ENCODE measurements at places on chromosomes 3 and 15. TPM values are rescaled to one million over a fixed set of nuclear protein-coding genes. Genes with fewer than 3 reads are reported as not detected.

Gene TLR9
- not detected for total RNA-seq

Gene LXN
- 17.6 TPM for total RNA-seq

Gene MKRN2OS
- not detected for total RNA-seq

Gene AP3B2
- 1.3 TPM for total RNA-seq

Gene PLCH1
- total RNA-seq, result 3.1 TPM

Gene ASB14
- total RNA-seq, result 3.4 TPM

Gene TARS3
- 35.8 TPM for total RNA-seq

Gene MED12L
- 8.5 TPM for total RNA-seq

Gene SAXO2
- 1.8 TPM for total RNA-seq

Gene PIGB
- 6.4 TPM for total RNA-seq

Gene CGNL1
- 20.6 TPM for total RNA-seq

DNA sequence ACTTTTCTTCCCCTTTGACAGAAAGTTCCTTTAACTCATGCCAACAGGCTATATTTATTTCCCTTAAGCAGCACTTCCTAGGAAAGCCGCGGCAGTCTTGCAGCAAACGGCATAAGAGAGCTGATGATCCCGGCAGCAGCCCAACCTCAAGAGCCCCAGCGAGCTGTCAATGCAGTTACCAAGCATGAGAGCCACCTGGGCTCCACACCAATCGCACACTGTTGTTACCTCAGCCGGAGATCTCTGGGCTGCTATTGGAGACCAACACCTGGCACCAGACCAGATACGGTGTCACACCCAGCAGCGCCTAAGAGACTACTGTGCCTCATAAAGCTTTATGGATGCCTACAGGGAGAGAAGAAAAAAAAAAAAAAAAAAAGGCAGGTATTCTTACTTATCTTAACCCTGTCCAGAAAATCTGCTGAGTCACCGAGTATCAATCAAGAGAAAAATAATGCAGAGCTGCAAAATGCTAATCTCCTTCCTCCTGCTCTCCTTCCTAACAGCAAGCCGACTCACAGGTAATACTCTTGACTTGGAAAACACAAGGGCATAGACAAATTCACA, 11.7 kb downstream of the ABCC5 start:
- peak; percentile 69 for DNase-seq

GRCh38 chr15:32029409-32029861, 880 bp upstream of the CHRNA7 start:
- DNase-seq, result peak; percentile 75

GRCh38 chr15:38002883-38003477, 68.5 kb downstream of the TMCO5A start:
- peak; percentile 44 for DNase-seq

GRCh38 chr3:8727605-8728512, 5.7 kb upstream of the CAV3 start:
- DNase-seq, result no peak

DNA sequence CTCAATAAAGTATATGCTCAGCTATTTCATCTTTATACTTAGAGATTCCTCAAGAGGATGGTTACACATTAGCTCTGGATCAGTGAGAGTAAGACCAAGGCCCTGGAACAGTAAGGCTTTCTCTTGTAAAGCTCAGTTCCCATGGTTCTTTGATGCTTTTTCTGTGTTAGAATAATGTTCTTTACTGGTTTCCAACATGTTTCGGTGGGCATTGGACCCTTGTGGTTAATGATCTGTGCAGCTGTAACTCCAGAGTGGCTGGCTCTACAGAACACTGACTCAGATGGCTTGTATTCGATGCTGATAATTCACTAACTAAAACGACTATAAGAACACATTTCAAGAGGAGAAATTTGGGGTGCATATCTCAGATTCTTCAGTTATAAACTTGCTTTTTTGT, 114.7 kb downstream of the AKAP13 start:
- DNase-seq, result no peak

DNA sequence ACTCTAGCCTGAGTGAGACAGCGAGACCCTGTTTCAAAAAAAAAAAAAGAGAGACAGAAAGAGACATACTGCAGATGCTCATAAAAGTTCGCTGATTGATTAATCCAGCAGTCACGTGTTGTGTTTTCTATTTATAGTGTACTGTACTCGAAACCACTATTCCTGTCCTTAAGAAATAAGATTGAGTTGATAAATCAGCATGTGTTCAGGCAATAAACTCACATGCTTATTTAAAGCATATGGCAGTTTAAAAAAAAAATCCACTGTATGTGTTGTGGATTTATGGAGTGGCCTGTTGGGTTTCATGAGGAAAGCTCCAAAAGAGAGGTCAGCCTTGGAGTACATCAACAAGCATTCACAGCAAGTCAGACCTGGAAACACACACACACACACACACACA, 17.7 kb downstream of the RPL22L1 start:
- DNase-seq, result no peak

DNA sequence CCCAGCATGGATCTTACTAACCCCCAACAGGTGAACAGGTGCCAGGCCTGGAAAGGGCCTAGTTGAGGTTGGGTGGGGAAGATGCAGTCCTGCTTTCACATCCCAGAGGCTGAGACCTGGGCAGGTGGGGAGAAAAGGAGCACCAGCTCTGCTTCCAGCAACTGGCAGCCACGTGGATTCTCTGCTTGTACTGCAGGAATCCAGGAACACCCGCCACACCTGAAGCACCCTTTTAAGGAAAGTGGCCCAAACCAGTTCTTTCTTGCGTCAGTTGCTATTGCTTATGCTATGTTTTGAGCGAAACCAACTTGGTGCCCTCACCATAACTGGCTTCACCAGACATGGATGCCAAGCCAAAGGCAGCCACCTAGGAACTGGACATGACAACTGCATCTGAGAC, 28.1 kb upstream of the NEO1 start:
- no peak for DNase-seq

- peak; percentile 24 for DNase-seq
Measured at GRCh38 chr3:88312256-88312655, 162.5 kb downstream of the C3orf38 start.

- no peak for DNase-seq
Measured at GRCh38 chr3:110375751-110376518, 695.7 kb upstream of the NECTIN3 start.

DNA sequence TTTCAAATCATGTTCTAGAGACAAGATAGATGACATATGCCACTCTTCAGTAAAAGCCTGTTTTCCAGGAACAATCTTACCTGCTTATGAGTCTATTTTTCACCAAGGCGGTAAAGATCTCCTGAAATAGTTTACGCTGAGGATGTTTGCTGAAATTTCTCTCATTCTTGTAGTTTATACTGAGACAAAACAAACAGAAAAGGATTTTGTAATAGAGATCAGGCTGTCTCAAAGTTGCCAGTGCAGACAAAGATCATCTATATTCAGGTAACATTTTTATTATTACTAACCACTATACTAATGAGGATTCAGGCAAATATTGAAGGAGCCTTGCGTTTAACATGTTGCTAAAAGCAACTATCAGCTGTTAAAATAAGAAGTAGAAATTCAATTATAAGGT, 25.0 kb downstream of the NEK10 start:
- no peak for DNase-seq

DNA sequence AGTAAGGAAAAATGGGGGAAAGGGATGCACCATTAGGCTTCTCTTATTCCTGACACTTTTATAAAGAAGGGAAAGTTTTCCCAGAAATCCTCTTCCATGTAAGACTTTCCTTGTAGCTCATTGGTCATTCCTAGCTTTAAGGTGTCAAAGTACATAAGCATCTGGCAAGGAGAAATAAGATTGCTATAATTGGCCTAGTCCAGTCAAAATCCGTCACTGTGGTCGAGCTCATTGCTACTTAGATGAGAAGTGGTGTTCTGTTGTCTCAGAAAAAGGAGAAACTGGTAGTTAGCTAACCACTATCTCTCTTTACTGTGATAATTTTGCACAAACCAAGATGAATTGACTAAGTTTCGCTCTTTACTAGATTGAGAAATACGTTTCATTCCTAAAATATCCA, 370.1 kb downstream of the CNTN4 start:
- no peak for DNase-seq

GRCh38 chr3:20041197-20041780, 1.0 kb downstream of the KAT2B start:
- peak; percentile 94 for DNase-seq

DNA sequence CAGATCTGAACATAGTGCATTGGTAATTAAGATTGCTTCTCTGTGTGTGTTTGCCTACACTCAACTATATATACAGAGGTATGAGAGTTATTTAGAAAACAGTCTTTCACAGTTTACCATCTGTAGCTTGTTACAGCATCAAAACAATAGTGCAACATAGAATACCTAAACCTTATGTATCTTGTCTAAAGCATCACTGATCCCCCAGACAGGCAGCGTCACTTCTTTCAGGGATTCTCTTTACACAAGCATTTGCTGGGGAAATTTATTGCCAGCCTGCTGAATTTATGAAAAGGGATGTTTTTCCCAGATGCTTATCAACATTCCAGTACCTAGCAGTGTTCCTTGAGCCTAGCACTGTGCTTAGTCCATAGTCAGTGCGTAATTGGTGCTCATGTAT, 195.8 kb upstream of the COL8A1 start:
- no peak for DNase-seq

DNA sequence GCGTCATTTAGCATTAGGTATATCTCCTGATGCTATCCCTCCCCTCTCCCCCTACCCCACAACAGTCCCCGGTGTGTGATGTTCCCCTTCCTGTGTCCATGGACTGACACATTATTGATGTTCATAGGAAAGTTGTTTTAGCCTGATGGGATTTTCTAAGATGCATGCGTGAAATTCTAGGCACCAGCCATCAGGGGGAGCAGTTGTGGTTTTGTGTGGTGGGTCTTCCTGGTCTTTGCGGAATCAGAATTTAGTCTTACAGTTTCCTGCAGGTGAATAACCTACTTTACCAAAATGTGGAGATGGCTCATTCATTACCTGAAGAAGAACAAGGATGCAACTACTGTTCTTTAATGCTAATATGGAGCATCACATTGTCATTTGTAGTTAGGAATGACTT, 455.0 kb upstream of the THBS1 start:
- peak; percentile 48 for DNase-seq

GRCh38 chr3:123414973-123415775, 33.7 kb downstream of the ADCY5 start:
- no peak for DNase-seq

GRCh38 chr3:119657887-119658702, 2.3 kb downstream of the POPDC2 start:
- no peak for DNase-seq

GRCh38 chr3:100737334-100737733, 28.0 kb downstream of the TFG start:
- peak; percentile 48 for DNase-seq

DNA sequence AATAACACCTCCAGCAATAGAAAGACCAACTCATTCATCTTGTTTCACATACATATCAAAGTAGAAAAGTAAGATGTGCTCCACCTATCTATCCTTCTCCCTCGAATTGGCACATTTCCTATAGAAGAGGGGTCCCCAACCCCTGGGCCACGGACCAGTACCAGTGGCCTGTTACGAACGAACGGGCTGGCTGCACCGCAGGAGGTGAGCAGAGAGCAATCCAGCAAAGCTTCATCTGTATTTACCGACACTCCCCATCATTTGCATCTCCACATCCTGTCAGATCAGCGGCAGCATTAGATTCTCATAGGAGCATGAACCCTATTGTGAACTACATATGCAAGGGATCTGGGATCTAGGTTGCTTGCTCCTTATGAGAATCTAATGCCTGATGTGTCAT, 95.0 kb upstream of the CGNL1 start:
- DNase-seq, result no peak

DNA sequence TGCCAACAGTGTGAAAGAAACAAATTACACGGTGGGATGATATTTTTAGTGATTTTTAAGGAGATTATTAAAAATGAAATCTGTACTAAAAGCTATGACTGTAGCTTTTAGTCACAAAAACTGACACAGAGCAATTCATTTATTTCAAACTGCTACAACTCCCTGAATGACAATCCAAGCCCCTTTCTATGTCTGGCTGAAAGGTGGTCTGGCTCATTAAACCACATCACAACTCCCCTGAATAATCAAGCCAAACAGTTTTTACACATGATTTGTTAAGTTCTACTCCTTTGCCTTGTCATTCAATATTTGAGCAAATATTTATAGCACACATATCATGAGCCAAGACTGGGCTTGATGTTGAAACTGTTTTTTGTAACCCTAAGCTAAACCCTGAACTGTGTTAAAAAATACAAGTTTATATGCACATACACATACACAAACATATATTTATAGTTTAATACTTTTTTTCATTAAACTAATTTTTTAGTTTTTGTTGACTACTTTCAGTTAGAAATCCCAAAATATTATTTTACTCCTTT, 125.5 kb downstream of the RBMS3 start:
- DNase-seq, result peak; percentile 18

- DNase-seq, result no peak
Measured at GRCh38 chr3:38738630-38739395, 77.2 kb downstream of the SCN10A start.

- DNase-seq, result no peak
Measured at GRCh38 chr3:64490180-64490724, 197.5 kb downstream of the ADAMTS9 start.

DNA sequence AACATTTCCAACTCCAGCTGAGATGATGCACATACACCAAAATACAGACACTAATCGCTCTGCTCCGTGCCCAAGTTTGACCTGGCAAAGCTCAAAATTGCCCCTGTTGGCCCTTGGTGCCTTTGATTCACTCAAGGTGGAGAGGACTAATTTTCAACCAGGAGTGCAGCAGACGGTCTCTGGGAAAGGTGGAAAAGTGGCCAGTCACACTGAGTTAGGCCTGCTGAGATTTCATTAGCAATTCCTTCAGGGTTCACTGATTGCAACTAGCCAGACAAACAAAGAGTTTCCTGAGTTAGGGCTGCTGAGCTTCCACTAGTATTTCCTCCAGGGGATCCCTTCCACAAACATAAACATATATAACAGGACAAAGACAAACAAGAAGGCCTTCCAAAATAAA, 28.7 kb upstream of the LHFPL4 start:
- DNase-seq, result no peak

- no peak for DNase-seq
Measured at GRCh38 chr3:1513662-1514061, 420.8 kb downstream of the CNTN6 start.
